ENCODE measurements at places on chromosomes 2 and 18.

GRCh38 chr2:235497096-235497495 lies 3.3 kb downstream of the AGAP1 start:
- no peak for DNase-seq

DNA sequence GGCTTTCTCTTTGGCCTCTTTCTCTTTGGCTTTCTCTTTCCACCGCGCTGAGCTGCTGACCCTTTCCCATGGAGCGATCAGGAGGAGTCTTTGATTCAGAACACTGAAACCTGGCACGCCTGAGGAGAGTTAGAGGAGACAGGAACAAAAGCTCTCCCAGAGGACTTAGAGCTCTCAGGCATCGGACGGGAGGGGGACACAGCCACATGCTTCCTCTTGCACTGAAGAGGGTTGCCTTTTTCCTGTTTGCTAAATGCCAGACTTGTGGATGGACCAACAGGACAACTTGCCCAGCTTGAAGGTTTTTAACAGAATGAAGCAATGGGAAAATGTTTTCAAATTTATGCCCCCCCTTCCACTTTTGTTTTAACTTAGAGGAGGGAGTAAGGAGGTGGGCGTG lies 3.6 kb upstream of the PTPN18 start:
- no peak for DNase-seq

DNA sequence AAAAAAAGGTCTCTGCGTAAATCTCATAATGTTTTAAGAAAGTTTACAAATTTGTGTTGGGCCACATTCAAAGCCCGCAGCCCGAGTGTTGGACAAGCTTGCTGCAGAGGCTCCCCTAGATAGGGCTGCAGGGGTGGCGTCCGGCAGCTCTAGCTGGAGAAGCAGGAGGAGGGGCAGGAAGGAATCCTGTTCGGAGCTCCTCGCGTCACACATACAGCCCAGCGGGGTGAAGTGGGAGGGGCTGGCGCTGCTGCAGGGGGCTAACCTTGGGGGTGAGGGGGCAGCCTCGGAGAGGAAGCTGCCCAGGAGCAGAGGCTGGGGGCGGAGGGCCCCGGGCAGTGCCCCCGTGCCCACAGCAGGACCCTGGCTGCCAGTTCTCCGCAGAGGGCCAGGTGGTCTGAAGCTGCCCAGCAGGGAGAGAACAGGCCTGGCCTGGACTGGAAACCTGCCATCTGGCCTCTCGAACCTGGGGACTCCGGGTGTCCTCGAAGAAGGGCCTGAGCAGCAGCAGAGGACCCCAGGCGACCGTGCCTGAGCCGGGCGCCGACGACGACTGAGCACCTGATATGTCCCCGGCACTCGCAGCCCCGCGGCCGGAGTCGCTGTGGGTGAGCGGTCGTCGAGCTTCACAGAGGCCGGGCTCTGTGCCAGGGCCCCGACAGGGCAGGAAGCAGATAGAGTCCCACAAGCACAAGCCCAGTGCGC lies 2.6 kb upstream of the GPR35 start:
- peak; percentile 19 for DNase-seq

- DNase-seq: no peak
Measured at GRCh38 chr2:85032621-85033020, 61.7 kb downstream of the KCMF1 start.

DNA sequence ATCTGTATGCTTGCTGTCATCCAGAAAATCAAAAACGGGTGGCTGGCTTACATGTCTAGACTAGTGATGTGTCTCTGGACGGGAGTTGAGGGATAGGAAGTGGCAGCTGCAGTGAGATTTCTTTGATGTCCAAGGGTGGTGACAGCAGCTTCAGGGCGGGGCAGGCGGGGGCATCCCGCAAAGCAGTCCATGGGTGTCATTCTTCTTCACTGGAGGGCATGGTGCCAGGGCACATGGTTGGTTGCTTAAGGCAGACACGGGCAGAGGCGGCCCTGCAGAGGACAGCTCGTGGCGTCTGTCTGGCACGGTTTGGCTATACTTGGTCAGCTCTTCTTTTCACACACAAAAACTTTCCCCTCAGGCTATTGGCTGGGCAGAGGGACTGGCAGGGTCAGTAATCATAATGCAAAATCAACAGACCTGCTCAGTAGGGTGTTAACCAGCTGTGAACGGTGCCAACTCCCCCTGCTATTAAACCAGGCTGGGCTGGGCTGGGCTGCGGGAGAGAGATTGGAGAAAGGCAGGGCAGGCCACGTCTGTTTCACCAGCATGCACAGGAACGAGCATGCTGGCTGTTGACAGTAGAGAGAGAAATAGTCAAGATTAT lies 63.7 kb downstream of the COL4A3 start:
- no peak for DNase-seq

GRCh38 chr2:18722101-18722500 lies 132.7 kb upstream of the NT5C1B start:
- no peak for DNase-seq

GRCh38 chr2:55490554-55490953 lies 29.0 kb upstream of the CFAP36 start:
- no peak for DNase-seq

DNA sequence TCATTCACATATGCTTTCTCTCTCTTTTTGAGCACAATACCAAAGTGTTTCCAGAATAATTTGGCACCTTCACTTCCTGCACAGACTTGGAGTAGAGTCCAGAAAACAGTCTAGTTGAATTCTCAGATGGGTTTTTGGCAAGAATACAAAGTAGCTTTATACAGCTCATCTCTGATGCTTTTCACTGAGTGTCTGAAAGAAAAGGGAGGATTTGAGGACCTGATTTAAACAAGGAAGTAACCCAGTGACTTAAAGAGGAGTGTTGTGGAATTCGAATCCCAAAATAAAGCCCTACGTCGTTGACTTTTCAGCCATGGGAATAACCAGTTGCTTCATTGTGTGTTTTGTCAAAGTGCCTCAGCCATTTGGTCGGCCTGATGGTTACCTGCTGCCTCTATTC lies 31.8 kb downstream of the METAP1D start:
- DNase-seq: no peak

GRCh38 chr2:73268830-73269685 lies 15.2 kb downstream of the FBXO41 start:
- DNase-seq: peak; percentile 45

GRCh38 chr2:76867854-76868253 lies 654.3 kb downstream of the LRRTM4 start:
- DNase-seq: no peak

GRCh38 chr2:85666435-85667316 lies 1.3 kb downstream of the SFTPB start:
- no peak for DNase-seq

DNA sequence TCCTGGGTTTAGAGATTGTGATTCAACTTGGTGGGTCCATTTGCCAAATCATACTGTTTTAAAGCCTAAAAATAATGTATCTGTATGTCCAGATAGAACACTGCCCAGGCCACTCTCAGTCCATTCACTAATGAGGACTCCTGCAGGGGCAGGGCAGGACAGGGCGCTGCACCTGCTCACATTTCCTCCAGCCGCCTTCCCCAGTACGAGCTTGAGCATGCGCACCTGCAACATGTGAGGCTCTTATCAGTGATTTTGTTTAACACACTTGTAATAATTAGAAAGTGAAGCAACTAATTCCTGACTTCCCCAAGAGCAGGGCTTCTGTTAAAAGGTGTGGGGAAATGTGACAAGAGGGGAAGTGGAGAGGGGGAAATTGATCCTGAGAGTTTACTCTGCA lies 89.7 kb downstream of the AFF3 start:
- DNase-seq: no peak

GRCh38 chr2:95271381-95271971 lies 2.8 kb upstream of the PROM2 start:
- DNase-seq: no peak

GRCh38 chr18:54392543-54393023 lies 34.9 kb downstream of the C18orf54 start:
- no peak for DNase-seq

GRCh38 chr18:44986933-44987332 lies 306.2 kb downstream of the SETBP1 start:
- DNase-seq: no peak

- DNase-seq: no peak
Measured at GRCh38 chr2:235749121-235749770, 255.4 kb downstream of the AGAP1 start.

DNA sequence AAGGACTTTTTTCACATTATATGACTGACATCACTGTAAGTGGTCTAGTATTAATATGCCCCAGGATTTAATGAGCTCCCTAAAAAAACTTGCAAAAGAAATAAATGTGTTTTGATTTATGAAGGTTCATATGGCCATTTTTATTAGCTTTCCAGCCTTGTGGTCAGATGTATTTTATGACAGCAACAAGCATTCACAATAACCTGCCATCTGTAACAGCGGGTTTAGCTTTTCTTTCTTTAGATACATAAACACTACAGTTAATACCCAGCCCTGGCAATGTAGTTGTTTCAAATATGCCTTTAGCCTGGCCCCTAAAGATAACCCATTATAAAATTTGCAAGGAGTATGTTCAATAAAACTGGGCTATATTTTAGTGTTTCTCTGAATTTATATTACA lies 1063.8 kb downstream of the SOCS6 start:
- DNase-seq: no peak

GRCh38 chr2:23243073-23243659 lies 141.8 kb upstream of the KLHL29 start:
- no peak for DNase-seq

DNA sequence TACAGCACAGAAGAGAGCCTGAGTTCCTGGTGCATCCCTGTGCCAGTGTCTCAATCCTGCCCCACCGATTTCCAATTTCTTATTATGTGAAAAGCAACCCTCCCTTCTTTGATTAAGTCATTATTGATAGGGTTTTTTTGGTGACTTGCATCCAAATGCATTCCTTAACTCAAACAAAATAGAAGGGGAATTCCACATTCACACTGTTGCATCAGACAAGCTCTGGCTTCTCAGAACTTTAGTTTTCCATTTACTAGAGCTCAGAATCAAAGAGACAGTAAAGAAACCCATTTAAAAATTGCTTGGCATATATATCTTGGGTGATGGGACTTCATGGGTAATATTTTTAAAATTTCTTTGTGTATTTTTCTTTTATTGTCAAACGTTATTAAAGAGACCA lies 13.8 kb upstream of the TMEM200C start:
- DNase-seq: no peak

- DNase-seq: no peak
Measured at GRCh38 chr2:70474256-70474848, 79.3 kb downstream of the TGFA start.

- DNase-seq: no peak
Measured at GRCh38 chr2:237321746-237322145, 92.2 kb downstream of the COL6A3 start.

- peak; percentile 32 for DNase-seq
Measured at GRCh38 chr2:84970868-84971509, at the start of gene KCMF1. Gene KCMF1 (plus strand): TSS chr2:84971161. CDS start chr2:84971452, 291 bp downstream.
